ENCODE measurements at places on chromosomes 5 and 9. TPM values are rescaled to one million over a fixed set of nuclear protein-coding genes. Genes with fewer than 3 reads are reported as not detected.

DNAJC25 gene
- total RNA-seq, result 12.0 TPM

JMY gene
- total RNA-seq, result 43.2 TPM

- H3K27ac ChIP-seq, result no peak overlapping the region
- no peak for DNase-seq
- H3K4me1 ChIP-seq, result no peaks in the 10 kb centered on the region
- H3K36me3 ChIP-seq, result no peaks in the 10 kb centered on the region
- H3K4me3 ChIP-seq, result no peak overlapping the region
Observed at GRCh38 chr9:8374471-8374870, 574.9 kb upstream of the DMAC1 start.

- peaks cover 87% of the 10 kb centered on the region for H3K36me3 ChIP-seq
- no peaks in the 10 kb centered on the region for H3K27me3 ChIP-seq
- peaks cover 13% of the 10 kb centered on the region for H3K4me1 ChIP-seq
- H3K4me3 ChIP-seq, result no peak overlapping the region
- DNase-seq, result no peak
Observed at GRCh38 chr9:134748591-134748990, 107.0 kb downstream of the COL5A1 start.

DNA sequence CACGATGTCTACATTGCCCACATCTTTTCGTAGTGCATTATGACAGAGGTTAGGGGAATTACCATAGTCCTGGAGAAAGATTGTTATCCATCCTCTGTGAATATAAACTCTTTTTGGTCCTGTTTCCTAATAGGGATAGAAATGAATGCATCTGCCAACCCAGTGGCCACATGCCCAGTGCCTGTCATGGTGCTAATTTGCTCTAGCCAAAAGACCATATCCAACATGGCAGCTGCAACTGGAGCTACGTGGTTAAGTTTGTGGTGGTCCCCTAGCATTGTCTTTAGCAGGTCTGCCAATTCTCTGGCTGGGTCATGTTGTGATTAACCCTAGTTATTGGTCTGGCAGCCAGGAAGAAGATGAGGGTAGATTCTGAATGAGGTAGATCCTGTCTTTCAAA lies 87.5 kb downstream of the FGF18 start:
- no peaks in the 10 kb centered on the region for H3K4me1 ChIP-seq
- H3K4me3 ChIP-seq, result no peak overlapping the region
- no peak for DNase-seq
- no peaks in the 10 kb centered on the region for H3K27me3 ChIP-seq
- no peaks in the 10 kb centered on the region for H3K36me3 ChIP-seq
- H3K27ac ChIP-seq, result no peak overlapping the region

DNA sequence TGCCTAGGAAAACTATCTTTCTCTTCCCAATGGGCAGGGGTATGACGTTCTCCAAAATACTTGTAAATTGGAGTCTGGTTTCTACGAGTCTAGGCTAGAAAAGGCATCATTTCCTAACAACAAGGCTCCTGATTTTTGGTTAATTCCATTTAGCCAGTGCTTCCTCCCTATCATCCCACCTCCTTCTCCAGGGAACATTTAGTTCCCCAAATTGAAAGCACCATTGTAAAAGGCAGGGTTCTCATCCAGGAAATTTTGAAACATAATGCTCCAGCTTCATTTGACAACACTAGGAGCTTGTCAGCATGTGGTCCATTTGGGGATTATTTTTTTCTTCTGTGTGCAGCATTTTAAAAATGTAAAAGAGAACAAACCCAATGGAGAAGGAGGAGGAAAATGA lies 256.5 kb upstream of the GRIA1 start:
- H3K4me3 ChIP-seq, result no peak overlapping the region
- no peak for DNase-seq
- no peaks in the 10 kb centered on the region for H3K4me1 ChIP-seq
- H3K36me3 ChIP-seq, result no peaks in the 10 kb centered on the region
- H3K27ac ChIP-seq, result no peak overlapping the region

DNA sequence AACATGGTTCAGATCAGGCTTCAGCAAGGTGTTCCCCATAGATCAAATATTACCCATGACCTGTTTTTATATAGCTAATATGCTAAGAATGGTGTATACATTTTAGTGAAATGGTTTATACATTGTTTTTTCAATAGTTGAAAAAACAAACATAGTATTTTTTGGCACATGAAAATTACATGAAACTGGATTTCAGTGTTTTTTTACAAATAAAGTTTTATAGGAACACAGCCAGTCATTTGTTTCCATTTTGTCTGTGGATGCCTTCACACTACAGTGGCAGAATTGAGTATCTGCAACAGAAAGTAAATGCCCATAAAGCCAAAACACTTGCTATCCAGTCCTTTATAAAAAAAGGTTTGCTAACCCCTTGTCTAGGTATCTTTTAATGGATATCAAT lies 134.5 kb upstream of the TNFAIP8 start:
- H3K36me3 ChIP-seq, result peaks cover 11% of the 10 kb centered on the region
- DNase-seq, result no peak
- no peak overlapping the region for H3K4me3 ChIP-seq
- H3K27ac ChIP-seq, result no peak overlapping the region

DNA sequence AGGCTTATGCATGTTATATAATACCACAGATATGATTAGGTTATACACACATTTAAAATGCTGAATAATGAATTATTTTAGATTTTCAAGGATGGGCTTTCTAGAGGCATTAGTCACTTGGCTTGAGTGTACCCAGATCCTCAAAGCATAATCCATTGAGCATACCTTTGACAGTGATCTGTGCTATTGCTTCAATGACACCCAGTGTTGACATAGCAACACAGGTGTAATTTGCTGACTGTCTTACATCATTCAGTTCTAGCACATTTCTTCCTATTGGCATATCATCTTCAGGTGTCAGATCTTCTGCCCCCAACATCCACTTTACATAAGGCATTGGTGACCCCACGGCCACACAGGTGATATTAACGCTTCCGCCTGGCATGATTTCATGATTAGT lies 721.5 kb upstream of the DMAC1 start:
- no peak overlapping the region for H3K4me3 ChIP-seq
- H3K27ac ChIP-seq, result no peak overlapping the region
- H3K27me3 ChIP-seq, result no peaks in the 10 kb centered on the region
- DNase-seq, result no peak
- H3K4me1 ChIP-seq, result no peaks in the 10 kb centered on the region

GRCh38 chr5:13558408-13558807 lies 386.1 kb downstream of the DNAH5 start:
- no peaks in the 10 kb centered on the region for H3K36me3 ChIP-seq
- no peak for DNase-seq

GRCh38 chr9:4680173-4680525 lies 780 bp downstream of the CDC37L1 start:
- DNase-seq, result no peak
- peak overlapping the region; percentile 93 for H3K27ac ChIP-seq
- peak overlapping the region; percentile 80 for H3K4me3 ChIP-seq
- peaks cover 54% of the 10 kb centered on the region for H3K4me1 ChIP-seq
- H3K27me3 ChIP-seq, result no peaks in the 10 kb centered on the region

- peaks cover 68% of the 10 kb centered on the region for H3K36me3 ChIP-seq
- H3K27ac ChIP-seq, result no peak overlapping the region
- H3K27me3 ChIP-seq, result no peaks in the 10 kb centered on the region
- H3K4me3 ChIP-seq, result no peak overlapping the region
Observed at GRCh38 chr5:14310901-14311300, 167.8 kb downstream of the TRIO start.
